ENCODE measurements at places on chromosomes 13 and 19. TPM values are rescaled to one million over a fixed set of nuclear protein-coding genes. Genes with fewer than 3 reads are reported as not detected.

ZNF419 gene
- polyA plus RNA-seq = 2.9 TPM

NAPSA gene
- polyA plus RNA-seq = 1.5 TPM

PSG2 gene
- polyA plus RNA-seq = not detected

ZNF180 gene
- 3.0 TPM for polyA plus RNA-seq

KCNC3 gene
- 0.81 TPM for polyA plus RNA-seq

POLR1G gene
- polyA plus RNA-seq = 6.3 TPM

EHD2 gene
- polyA plus RNA-seq = 22.4 TPM
